ENCODE measurements at places on chromosomes 1 and 21. TPM values are rescaled to one million over a fixed set of nuclear protein-coding genes. Genes with fewer than 3 reads are reported as not detected.

ANGPTL7 gene
- total RNA-seq: not detected

B4GALT2 gene
- total RNA-seq: 56.3 TPM

ITLN2 gene
- not detected for total RNA-seq

LHX8 gene
- total RNA-seq: not detected

MAP3K21 gene
- 24.2 TPM for total RNA-seq

OR2M3 gene
- not detected for total RNA-seq

GBP3 gene
- 20.1 TPM for total RNA-seq

TTLL10 gene
- not detected for total RNA-seq

OR2T33 gene
- not detected for total RNA-seq

TRIM45 gene
- total RNA-seq: 1.6 TPM

TRIM67 gene
- total RNA-seq: not detected

SPRR2A gene
- 7.0 TPM for total RNA-seq

CLDN17 gene
- not detected for total RNA-seq

NUDT17 gene
- 4.6 TPM for total RNA-seq

AGO4 gene
- total RNA-seq: 14.6 TPM

OR10Z1 gene
- total RNA-seq: not detected

IL6R gene
- 41.0 TPM for total RNA-seq

NR1I3 gene
- not detected for total RNA-seq

RPF1 gene
- total RNA-seq: 43.1 TPM

TP73 gene
- 0.82 TPM for total RNA-seq

Data from MCF 10A (cell line).